ENCODE measurements at places on chromosomes 6 and 20. TPM values are rescaled to one million over a fixed set of nuclear protein-coding genes. Genes with fewer than 3 reads are reported as not detected.

The FAM217B gene
- 10.2 TPM for total RNA-seq

The RNF114 gene
- 40.8 TPM for total RNA-seq

The PCMT1 gene
- 70.6 TPM for total RNA-seq

DNA sequence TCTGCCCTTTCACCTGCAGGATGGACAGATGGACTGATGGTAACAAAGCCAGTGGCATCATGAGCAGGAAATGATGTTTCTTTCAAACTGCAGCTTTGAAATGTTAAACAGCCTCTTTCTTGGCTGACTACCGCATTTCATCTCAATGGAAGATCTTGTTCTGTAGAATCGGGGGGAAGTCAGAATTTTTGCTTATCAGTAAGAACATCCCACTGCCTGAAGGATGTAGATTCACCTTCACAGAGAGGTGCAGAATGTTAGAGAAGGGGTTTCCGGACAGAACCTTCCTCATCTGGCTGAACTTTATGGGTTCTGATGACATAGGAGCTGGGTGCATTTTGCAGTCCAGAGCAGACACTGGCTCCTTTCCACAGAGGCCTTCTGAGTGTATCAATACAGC, 32.7 kb downstream of the GGTLC1 start:
- DNase-seq, result no peak

GRCh38 chr20:37821696-37822095, 81.2 kb upstream of the VSTM2L start:
- no peak for DNase-seq

DNA sequence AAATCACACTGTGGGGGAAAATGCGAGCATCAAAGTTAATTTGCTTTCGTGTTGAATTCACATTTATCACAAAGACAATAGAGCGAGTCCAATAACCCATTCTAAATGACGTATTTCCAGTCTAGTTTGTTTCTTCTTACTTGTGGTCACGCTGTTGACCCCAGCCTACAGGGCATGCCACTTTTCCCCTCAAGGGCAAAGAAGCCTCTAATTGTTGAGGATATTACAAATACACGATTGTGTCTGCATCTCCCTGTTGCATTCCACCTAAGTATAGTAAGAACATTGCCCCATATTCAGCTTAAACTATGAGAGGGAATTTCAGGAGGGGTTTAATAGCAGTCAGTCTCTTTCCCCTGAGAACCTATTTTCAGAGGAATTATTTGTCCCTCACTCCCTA, 37.4 kb upstream of the DSP start:
- no peak for DNase-seq

DNA sequence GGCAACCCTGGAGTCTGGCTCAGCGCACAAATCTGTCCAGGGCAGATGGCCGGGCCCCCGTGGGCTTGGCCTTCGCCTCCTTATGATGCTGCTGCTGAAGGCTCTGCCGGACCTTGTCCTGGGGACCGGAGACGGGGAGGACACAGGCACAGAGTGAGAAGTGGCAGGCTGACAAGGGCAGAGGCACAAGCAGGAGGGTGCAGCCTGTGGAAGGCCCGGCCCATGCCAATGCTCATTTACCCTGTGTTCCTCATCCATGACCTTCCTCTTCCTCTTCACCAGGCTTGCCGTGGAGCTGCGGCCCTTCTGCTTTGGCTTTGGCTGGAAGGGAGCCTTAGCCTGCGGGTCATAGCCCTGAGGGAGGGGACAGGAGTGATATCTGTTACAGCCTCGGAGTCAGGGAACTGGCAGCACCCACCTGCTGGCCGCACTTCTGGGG, 2.4 kb downstream of the B3GALT4 start:
- no peak for DNase-seq

DNA sequence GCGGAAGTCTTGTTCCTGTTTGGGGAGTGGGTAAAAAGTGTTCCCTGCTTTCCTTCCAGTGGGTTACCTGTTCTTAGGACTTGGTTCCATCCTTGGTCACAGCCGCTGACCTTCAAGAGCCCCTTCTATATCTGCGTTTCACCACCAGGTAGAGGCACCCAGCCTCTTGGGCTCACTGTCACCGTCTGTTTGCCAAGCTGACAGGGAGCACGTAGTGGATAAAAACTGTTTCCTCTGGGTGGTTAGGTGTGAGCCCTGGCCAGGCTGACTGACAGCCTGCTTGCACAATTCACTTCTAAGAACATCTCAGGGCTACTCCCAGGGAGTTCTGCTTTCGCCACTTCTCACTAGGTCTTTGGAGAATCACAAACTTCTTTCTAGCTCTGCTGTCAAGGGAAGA, 1.8 kb upstream of the JPH2 start:
- DNase-seq, result no peak

DNA sequence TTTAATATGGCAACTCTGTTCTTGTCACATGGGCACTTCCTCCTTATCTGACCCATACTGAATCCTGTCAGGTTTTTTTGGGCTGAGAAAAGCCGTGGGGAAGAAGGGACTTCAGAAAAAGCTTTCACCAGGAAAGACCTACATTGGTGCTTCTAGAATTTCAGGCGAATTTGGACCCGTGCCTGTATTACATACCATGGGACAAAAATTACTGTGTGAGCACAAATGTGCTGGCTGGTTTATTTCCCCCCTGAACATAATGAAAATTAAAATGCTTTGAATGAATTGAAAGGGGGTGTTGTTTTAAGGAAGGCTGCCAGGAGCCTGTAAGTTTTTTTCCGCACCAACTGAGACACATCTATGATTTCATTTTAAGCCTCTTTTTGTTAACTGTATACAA, 29.6 kb downstream of the CAP2 start:
- DNase-seq, result no peak

GRCh38 chr6:3943331-3943765, 94.2 kb downstream of the FAM50B start:
- DNase-seq, result no peak

DNA sequence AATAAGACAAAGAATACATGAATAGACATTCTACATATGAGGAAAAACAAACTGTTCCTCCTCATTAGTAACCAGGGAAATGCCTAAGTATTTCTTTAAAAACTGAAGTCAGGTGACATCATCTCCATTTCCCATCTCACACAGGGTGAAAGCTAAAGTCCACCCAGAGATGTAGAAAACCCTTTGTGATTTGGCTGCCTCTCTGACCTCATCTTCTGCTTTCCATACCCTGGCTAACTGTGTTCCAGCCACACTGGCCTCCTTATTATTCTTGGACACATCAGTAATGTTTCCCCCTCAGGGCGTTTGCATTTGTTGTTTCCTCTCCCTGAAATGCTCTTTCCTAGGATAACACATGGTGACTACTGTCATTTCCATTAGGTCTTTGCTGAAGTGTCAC, 40.4 kb downstream of the ESF1 start:
- DNase-seq, result no peak

GRCh38 chr6:72856801-72857200, 234.9 kb downstream of the KCNQ5 start:
- DNase-seq, result no peak
